ENCODE measurements at places on chromosomes 16 and 17.

DNA sequence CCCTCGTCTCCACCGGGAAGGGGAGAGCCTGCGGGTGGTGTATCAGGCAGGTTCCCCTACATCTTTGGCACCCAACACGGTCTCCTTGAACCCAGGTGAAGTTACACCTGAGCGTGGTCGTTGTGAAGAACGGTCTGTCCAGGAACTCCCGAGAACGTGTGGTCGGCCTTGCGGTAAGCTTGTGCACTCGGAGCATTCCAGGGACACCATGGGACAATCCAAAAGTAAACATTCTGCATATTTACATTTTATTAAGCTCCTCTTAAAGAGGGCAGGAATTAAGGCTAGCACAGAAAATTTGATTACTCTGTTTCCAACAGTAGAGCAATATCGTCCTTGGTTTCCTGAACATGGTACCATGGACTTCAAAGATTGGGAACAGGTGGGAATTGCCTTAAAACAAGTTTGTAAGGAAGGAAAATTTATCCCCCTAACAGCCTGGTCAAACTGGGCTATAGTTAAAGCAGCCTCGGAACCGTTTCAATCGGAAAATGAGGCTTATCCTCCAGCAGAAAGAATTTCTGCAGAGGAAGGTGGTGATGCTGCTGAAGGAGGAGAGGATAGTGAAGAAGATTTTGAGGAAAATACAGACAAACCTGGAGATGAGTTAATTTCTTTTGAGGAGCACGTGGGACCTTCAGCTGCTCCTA is 18.2 kb downstream of the ALOX15B start:
- DNase-seq: no peak
- no peaks in the 10 kb centered on the region for H3K27me3 ChIP-seq
- no peak overlapping the region for H3K27ac ChIP-seq
- no peaks in the 10 kb centered on the region for H3K4me1 ChIP-seq
- H3K36me3 ChIP-seq: no peaks in the 10 kb centered on the region

- DNase-seq: no peak
- H3K27me3 ChIP-seq: no peaks in the 10 kb centered on the region
- no peak overlapping the region for H3K4me3 ChIP-seq
- H3K27ac ChIP-seq: no peak overlapping the region
- H3K36me3 ChIP-seq: peaks cover 5% of the 10 kb centered on the region
- H3K4me1 ChIP-seq: no peaks in the 10 kb centered on the region
Measured at GRCh38 chr17:17420082-17420481, 56.7 kb upstream of the MED9 start.

- no peak overlapping the region for H3K27ac ChIP-seq
- peaks cover 4% of the 10 kb centered on the region for H3K36me3 ChIP-seq
- no peak for DNase-seq
- no peak overlapping the region for H3K4me3 ChIP-seq
- no peaks in the 10 kb centered on the region for H3K27me3 ChIP-seq
- H3K4me1 ChIP-seq: no peaks in the 10 kb centered on the region
Measured at GRCh38 chr16:27719106-27719445, 169.1 kb downstream of the KATNIP start.

DNA sequence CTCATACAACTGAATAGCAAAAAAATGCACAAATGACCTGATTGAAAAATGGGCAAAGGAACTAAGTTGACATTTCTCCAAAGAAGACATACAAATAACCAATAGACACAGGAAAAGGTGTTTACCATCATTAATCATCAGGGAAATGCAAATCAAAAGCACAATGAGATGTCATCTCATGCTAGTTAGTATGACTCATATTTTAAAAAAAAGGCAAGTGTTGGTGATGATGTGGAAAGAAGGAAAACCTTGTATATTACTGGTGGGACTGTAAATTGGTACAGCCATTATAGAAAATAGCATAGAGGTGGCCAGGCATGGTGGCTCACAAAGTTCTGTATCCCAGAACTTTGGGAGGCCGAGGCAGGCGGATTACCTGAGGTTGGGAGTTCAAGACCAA is 232.5 kb upstream of the ZFHX3 start:
- no peaks in the 10 kb centered on the region for H3K27me3 ChIP-seq
- no peaks in the 10 kb centered on the region for H3K4me1 ChIP-seq
- H3K4me3 ChIP-seq: no peak overlapping the region
- DNase-seq: no peak
- H3K36me3 ChIP-seq: no peaks in the 10 kb centered on the region

GRCh38 chr17:6508519-6509030 is 47.8 kb downstream of the PITPNM3 start:
- no peaks in the 10 kb centered on the region for H3K27me3 ChIP-seq
- 0 out of 2 replicates have a peak, but pooled peaks cover 3% of the 10 kb centered on the region for H3K36me3 ChIP-seq
- H3K27ac ChIP-seq: no peak overlapping the region

DNA sequence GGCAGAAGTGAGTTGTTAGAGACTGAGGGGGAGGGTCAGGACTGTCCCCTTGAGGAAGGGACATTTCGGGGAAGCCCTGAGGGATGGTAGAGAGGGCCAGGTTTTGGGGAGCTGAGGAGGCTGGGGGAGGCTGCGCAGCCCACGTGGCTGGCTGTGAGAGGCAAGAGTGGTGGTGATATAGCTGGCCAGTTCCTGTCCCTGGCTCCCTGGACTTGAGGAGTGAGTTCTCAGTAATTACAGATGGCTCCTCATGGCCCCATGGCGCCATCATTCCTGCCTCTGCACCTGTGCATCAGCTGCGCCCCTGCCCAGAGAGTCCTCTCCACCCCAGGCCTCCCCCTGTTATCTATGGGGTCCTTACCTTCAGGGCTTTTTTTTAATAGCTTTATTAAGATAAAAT is 30.3 kb downstream of the MPRIP start:
- no peak overlapping the region for H3K4me3 ChIP-seq
- no peaks in the 10 kb centered on the region for H3K27me3 ChIP-seq
- H3K36me3 ChIP-seq: peaks cover 31% of the 10 kb centered on the region
- no peak overlapping the region for H3K27ac ChIP-seq

GRCh38 chr17:80353718-80354275 is 61.2 kb upstream of the ENDOV start:
- no peak overlapping the region for H3K27ac ChIP-seq
- H3K27me3 ChIP-seq: no peaks in the 10 kb centered on the region
- no peaks in the 10 kb centered on the region for H3K4me1 ChIP-seq
- H3K4me3 ChIP-seq: no peak overlapping the region

GRCh38 chr17:30554839-30555751 is 77.9 kb downstream of the GOSR1 start:
- no peak overlapping the region for H3K4me3 ChIP-seq
- H3K4me1 ChIP-seq: no peaks in the 10 kb centered on the region
- no peaks in the 10 kb centered on the region for H3K27me3 ChIP-seq
- H3K27ac ChIP-seq: no peak overlapping the region
- no peaks in the 10 kb centered on the region for H3K36me3 ChIP-seq

Data from H9 (cell line).